Effector CD8-positive, alpha-beta T cell (primary cell): ENCODE measurements at places on chromosomes 2 and 18.

GRCh38 chr2:144230448-144231085 is 289.4 kb downstream of the ZEB2 start:
- no peak for DNase-seq

DNA sequence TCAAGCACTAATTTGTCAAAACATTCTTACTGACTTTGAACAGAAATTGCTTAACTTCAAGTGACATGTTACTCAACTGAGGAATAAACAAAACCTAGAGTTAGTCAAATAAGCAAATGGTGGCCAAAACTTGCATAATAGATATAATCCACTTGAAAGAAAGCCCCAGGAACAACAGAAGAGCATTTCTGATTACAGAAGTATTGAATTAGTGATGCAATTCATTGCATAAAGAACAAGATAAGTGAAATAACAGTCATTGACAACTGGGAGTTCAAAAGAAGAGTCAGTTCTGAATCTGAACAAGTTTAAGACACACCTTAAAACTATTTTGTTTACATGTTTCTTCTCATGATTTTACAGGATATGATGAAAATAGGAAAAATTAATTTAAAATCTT is 30.8 kb downstream of the COBLL1 start:
- no peak for DNase-seq

DNA sequence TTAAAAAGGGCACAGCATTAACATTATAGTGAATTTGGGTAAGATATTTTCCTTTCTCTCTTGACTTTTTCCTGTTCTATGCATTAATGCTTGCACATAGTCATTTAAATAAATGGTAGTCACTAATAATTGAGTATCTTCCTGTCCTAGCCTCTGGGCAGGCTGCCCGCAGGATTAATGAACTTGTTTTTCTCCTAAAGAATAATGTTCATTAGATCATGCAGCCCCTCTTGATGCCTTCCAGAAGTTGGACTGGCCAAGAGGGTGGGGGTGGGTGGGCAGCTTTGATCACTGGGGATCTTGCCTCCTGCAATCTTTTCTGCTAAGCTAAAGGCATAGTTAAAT is 514.5 kb upstream of the CDH2 start:
- DNase-seq = no peak

DNA sequence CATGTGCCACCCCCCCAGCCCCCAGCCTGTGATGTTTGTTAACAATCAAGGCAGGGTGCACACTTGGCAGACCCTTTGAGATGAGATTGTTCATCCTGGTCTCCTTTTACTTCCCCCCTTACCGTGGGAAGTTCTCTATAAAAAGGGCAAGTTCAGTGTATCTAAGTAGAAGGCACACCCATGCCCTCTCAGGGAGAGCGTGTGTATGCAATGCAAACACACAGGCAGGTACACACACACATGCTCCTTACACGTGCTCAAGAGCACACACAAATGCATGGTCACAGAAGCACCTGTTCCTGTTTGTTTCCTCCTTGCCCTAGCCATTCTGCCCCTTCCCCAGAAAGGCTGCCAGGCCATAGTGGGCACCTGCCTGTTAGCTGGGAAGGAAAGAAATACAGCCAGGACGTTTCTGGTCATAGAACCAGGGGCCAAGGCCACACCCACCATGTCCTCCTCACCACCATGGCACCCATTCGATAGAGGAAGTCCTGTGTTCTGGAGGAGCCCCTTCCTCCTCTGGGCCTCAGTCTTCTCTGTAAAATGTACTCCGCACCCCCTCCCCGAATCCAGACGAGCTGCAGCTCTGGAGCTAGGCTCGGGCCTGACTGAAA is 3.1 kb downstream of the ATOH8 start:
- no peak for DNase-seq

DNA sequence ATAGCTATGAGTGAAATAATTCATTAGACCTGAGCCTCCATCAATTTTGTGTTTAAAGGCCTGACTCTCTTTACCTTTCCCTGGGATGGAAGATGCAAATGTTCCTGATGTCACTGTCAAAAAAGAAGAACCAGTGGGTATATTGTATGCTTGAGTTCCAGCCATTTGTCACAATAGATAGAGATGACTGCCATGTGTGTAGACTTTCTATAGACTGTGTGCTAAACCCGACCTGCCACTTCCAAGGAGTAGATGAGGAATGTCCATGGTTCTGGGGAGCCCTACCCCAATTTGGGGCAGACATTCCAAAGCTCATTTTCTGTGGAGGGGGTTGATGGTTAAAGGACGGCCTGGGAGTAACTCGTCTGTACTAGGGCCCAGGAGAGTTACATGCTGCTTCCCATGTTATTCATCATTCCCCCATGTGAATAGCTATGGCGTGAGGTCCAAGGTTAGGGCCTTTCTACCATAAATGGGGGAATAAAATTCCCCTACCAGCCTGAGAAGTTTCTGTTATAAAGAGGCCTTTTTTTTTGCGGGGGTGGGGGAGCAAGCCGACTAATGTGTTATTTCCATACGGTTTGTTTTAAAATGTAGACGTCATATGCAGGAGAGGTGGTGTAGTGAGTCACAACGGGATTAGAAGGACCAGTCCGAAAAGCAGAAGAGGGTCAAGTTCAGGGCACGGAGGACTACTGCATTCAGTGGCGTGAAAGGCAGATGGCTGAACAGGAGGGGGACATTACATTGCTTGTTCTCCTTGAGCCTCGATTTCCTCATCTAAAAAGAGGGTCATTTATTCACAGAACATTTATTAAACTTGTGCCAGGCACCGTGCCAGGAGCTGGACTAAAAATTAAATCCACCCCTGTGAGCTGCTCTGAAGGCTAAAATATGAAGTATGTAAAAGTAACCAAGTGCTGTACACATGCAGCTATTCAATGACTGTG is 24.0 kb downstream of the IL1B start:
- DNase-seq = no peak
